HFFc6 (cell line): ENCODE measurements at places on chromosomes 13 and 19. TPM values are rescaled to one million over a fixed set of nuclear protein-coding genes. Genes with fewer than 3 reads are reported as not detected.

Gene IGFL1
- total RNA-seq = not detected in 3 replicates

GRCh38 chr19:58558623-58559274 is 338 bp upstream of the UBE2M start:
- H3K36me3 ChIP-seq = peaks cover 31% of the 10 kb centered on the region
- peak overlapping the region; percentile 100 for H3K27ac ChIP-seq
- peak overlapping the region; percentile 99 for H3K4me3 ChIP-seq
- H3K27me3 ChIP-seq = peaks cover 18% of the 10 kb centered on the region
- DNase-seq = peak; percentile 98
- H3K4me1 ChIP-seq = peaks cover 43% of the 10 kb centered on the region

DNA sequence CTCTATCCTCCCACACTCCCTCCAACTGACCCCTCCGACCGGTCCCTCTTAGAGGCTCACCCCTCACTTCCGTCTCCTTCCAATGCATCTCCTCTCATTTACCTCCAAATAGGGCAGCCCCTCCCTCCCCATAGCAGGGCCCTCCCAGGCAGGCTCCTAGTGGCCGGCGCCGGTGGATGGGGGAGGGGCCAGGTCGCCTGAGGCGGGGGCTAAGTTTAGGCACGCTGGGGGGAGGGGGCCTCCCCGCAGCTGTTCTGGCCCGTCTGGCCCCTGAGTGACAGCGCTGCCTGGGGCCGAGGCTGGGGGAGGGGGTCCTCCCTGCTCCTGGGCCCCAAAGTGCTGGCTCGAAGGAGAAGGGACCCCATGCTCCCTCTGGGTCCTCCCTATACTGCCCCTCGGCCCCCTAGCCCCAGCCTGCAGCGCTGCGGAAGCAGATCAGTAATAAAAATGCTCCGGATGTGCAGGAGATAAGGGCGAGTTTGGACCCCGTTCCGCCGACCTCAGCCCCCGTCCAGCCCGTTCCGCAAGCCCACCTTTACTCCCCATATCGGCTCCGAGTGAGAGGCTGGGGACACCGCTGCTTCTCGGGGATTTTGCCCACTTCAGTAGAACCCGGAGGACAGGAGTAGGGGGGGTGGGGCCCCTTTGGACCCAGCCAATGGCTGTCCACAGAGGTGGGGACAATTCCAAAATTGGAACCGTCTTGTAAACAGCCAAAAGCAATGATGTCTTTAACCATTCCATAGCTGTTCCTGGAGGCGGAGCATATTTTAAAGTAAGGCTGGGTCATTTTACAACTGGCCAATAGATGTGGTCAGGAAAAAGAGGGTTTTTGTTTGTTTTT is 4.0 kb downstream of the RTN2 start:
- H3K27ac ChIP-seq = peak overlapping the region; percentile 76
- H3K4me1 ChIP-seq = peaks cover 24% of the 10 kb centered on the region
- peak; percentile 85 for DNase-seq
- peak overlapping the region; percentile 93 for H3K4me3 ChIP-seq
- no peaks in the 10 kb centered on the region for H3K36me3 ChIP-seq

- no peak overlapping the region for H3K4me3 ChIP-seq
- no peak overlapping the region for H3K27ac ChIP-seq
- DNase-seq = peak; percentile 49
- peaks cover 36% of the 10 kb centered on the region for H3K4me1 ChIP-seq
These were observed 216.8 kb downstream of the DIAPH3 start for GRCh38 chr13:59946944-59947343.

DNA sequence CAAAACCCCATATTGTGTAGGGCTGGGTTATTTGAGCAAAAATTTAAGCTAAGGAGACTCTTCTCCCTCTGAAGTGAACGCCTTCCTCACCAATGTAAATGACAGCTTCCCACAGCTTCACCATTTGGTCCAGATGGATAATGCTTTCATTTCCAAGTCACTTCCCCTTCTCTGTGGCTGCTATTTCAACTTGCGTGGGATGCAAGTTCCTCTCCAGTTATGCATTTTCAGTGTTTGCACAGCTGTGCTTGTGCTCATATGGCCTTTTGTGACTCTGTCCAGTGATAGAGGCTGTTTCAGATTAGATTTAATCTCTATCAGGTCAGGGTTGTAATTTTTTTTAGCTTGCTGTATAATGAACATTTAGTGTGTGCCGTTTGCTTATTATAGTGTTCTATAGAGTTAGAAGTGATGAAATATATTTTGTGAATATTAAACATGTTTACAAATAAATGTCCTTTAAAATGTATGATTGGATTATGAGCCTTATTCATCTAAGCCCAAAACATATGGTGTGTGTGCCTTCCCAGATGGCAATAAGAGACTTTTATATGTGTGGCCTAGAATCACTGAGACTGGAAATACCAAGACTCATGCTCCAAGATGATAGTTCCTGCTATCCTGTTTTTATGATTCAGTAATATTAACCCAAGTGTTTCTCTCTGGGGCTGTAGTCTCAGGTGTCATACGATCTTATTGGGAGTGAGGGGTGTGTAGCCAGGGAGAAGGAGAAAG is 86.6 kb downstream of the TNFRSF19 start:
- peaks cover 26% of the 10 kb centered on the region for H3K4me1 ChIP-seq
- H3K27me3 ChIP-seq = no peaks in the 10 kb centered on the region
- no peak overlapping the region; the same call in 1 of the 2 replicates for H3K4me3 ChIP-seq
- peaks cover 14% of the 10 kb centered on the region for H3K36me3 ChIP-seq
- peak overlapping the region; percentile 10; the same call in 1 of the 2 replicates for H3K27ac ChIP-seq

Gene ZNF579
- total RNA-seq = 19.0 to 20.6 TPM (median 20.3 TPM) in 3 replicates

Gene BBC3
- total RNA-seq = 8.6 to 13.8 TPM (median 9.6 TPM) in 3 replicates

- no peak overlapping the region for H3K27ac ChIP-seq
- peaks cover 7% of the 10 kb centered on the region; the same call in 1 of the 2 replicates for H3K4me1 ChIP-seq
- peaks cover 5% of the 10 kb centered on the region; the same call in 1 of the 2 replicates for H3K36me3 ChIP-seq
- H3K4me3 ChIP-seq = no peak overlapping the region
- DNase-seq = no peak
These were observed 370.7 kb downstream of the COG6 start for GRCh38 chr13:40026174-40026585.

Gene CBARP
- total RNA-seq = 8.4 and 11.3 TPM in 2 replicates

DNA sequence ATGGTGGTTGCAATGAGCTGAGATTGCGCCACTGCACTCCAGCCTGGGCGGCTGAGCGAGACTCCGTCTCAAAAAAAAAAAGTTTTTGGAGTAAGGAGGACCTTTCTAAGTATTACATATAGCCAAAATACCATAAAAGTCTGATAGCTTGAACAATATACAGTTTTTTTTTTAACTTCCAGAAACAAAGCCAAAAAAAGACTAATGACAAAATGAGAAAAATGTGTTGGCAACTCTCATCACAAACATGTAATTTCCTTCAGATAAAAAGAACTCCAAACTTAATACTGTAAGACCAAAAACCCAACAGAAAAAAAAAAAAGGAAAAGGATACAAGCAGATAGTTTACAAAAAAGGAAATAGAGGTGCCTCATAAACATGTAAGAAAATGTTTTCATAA is 68.2 kb upstream of the MED4 start:
- no peaks in the 10 kb centered on the region for H3K36me3 ChIP-seq
- no peak overlapping the region for H3K27ac ChIP-seq
- no peak overlapping the region for H3K4me3 ChIP-seq
- peaks cover 20% of the 10 kb centered on the region for H3K4me1 ChIP-seq
- H3K27me3 ChIP-seq = peaks cover 4% of the 10 kb centered on the region
- no peak for DNase-seq

Gene ICAM4
- 1.0 TPM in 1 of 3 replicates, not detected in the others for total RNA-seq

- peaks cover 44% of the 10 kb centered on the region for H3K27me3 ChIP-seq
- no peak for DNase-seq
- peaks cover 13% of the 10 kb centered on the region for H3K4me1 ChIP-seq
- H3K4me3 ChIP-seq = no peak overlapping the region
- H3K36me3 ChIP-seq = no peaks in the 10 kb centered on the region
These were observed 1.4 kb upstream of the ERFL start for GRCh38 chr19:41929536-41930071.

Gene ZFR2
- not detected in 3 replicates for total RNA-seq

- no peak overlapping the region for H3K27ac ChIP-seq
- H3K4me1 ChIP-seq = no peaks in the 10 kb centered on the region
- peaks cover 3% of the 10 kb centered on the region; the same call in 1 of the 2 replicates for H3K36me3 ChIP-seq
These were observed 114.6 kb downstream of the SOX1 start for GRCh38 chr13:112181336-112182067.

- no peak within 1 kb of the TSS for H3K27ac ChIP-seq
- H3K4me3 ChIP-seq = no peak within 1 kb of the TSS
- no peaks in the 10 kb centered on the region for H3K4me1 ChIP-seq
- H3K36me3 ChIP-seq = no peaks in the 10 kb centered on the region
- no peak for DNase-seq
- H3K27me3 ChIP-seq = peaks cover 7% of the 10 kb centered on the region
These were observed at the start of gene LGALS7 for GRCh38 chr19:38773469-38774177. TSS of gene LGALS7 (minus strand) at chr19:38773517. CDS start at chr19:38773492, 25 bp downstream.

Gene MEDAG
- 0.11 and 0.42 TPM in 2 replicates for total RNA-seq

Gene PNMA8B
- total RNA-seq = 0.09 TPM in 2 of 3 replicates, not detected in the other

Gene SRRM5
- total RNA-seq = 0.10 to 0.25 TPM in 2 of 3 replicates, not detected in the other

DNA sequence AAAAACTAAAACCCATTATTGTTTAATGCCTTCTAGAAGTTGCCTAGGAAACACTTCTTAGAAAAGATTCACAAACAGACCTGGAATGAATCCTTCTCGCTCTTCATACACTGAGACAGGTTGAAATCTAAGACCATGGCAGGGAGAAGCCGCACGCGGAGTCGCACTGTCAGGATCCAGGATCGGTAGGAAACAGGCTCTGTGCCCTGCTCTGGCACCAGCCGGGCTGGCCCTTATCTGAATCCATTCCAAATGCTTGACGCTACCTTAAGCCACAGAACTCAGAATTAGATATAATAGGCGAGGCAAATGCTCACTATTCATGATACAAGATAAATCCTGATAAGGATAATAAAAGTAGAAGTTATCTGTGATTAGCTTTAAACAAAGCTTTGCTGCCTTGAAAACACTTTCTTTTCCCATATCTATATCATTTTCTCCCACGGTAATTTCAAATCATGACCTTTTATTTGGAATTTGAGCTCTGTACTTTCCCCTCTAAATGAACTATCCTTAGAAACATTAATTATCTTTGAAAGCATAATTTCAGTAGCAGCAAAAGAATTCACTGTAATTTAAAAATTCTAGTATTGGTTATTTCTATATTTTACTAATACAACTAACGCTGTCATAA is 385.6 kb downstream of the IRS2 start:
- no peak overlapping the region for H3K27ac ChIP-seq
- peaks cover 1% of the 10 kb centered on the region; the same call in 1 of the 2 replicates for H3K27me3 ChIP-seq
- H3K4me1 ChIP-seq = no peaks in the 10 kb centered on the region; the same call in 1 of the 2 replicates
- no peaks in the 10 kb centered on the region for H3K36me3 ChIP-seq
- H3K4me3 ChIP-seq = no peak overlapping the region
- no peak for DNase-seq

GRCh38 chr13:102361113-102361512 is 40.7 kb downstream of the FGF14 start:
- no peak overlapping the region for H3K27ac ChIP-seq
- no peak overlapping the region for H3K4me3 ChIP-seq
- H3K4me1 ChIP-seq = no peaks in the 10 kb centered on the region
- no peaks in the 10 kb centered on the region for H3K36me3 ChIP-seq

- peaks cover 11% of the 10 kb centered on the region for H3K4me1 ChIP-seq
- H3K36me3 ChIP-seq = no peaks in the 10 kb centered on the region
- peaks cover under 1% of the 10 kb centered on the region; the same call in 1 of the 2 replicates for H3K27me3 ChIP-seq
- H3K27ac ChIP-seq = no peak overlapping the region
- H3K4me3 ChIP-seq = no peak overlapping the region
These were observed 49.9 kb upstream of the RFXAP start for GRCh38 chr13:36769126-36769525.

DNA sequence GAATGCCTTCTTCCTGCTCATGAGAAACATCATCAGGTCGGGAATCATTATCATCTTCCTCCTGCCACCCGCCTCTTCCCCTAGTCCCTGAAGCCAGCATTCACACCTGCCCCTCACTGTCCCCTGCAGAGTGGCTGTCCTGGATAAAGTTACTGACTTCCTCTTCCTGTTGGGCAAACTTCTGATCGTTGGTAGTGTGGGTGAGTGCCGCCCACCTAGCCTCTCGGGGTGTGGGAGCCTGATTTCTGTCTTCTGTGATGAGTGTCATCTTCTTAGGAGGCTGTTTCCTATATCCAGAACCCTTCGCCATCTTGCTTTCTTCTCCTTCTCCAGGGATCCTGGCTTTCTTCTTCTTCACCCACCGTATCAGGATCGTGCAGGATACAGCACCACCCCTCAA is 12.5 kb downstream of the SLC44A2 start:
- no peak overlapping the region for H3K27ac ChIP-seq
- H3K27me3 ChIP-seq = peaks cover 5% of the 10 kb centered on the region
- no peak overlapping the region for H3K4me3 ChIP-seq
- H3K4me1 ChIP-seq = no peaks in the 10 kb centered on the region

DNA sequence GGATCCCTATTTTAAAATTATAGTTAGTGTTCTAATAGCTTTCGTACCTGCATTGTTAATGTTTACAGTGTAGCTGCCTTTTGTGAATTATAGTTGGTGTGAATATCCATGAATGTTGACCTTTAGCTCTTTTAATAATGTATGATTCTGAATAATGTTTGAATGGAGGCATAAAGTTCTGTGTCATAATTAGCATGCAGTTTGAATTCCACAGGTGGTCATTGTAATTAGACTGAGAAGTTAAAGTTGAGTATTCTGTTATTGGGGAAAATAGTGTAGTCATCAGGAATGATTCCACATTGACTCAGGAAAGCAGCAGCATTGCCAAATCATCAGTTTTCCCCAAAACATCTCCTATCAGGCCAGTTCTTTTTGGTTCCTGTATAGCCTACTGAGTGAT is 12.1 kb downstream of the GPR18 start:
- H3K27ac ChIP-seq = no peak overlapping the region
- peaks cover 15% of the 10 kb centered on the region for H3K4me1 ChIP-seq
- H3K4me3 ChIP-seq = no peak overlapping the region
- H3K36me3 ChIP-seq = peaks cover 20% of the 10 kb centered on the region

Gene SERPINE3
- not detected in 3 replicates for total RNA-seq

Gene CPB2
- total RNA-seq = not detected in 2 replicates

Gene SIGLECL1
- not detected in 3 replicates for total RNA-seq

GRCh38 chr13:86051134-86052103 is 252.2 kb upstream of the SLITRK6 start:
- H3K4me1 ChIP-seq = no peaks in the 10 kb centered on the region
- H3K4me3 ChIP-seq = no peak overlapping the region
- no peaks in the 10 kb centered on the region for H3K36me3 ChIP-seq
- H3K27me3 ChIP-seq = no peaks in the 10 kb centered on the region
- no peak overlapping the region for H3K27ac ChIP-seq

GRCh38 chr19:7203332-7203731 is 90.9 kb downstream of the INSR start:
- H3K4me3 ChIP-seq = no peak overlapping the region
- no peak overlapping the region for H3K27ac ChIP-seq
- no peaks in the 10 kb centered on the region for H3K36me3 ChIP-seq

GRCh38 chr19:7635670-7636069 is 1.2 kb upstream of the STXBP2 start:
- no peaks in the 10 kb centered on the region for H3K36me3 ChIP-seq
- H3K4me1 ChIP-seq = peaks cover 3% of the 10 kb centered on the region
- peaks cover 4% of the 10 kb centered on the region for H3K27me3 ChIP-seq
- no peak overlapping the region for H3K4me3 ChIP-seq
- H3K27ac ChIP-seq = no peak overlapping the region
- no peak for DNase-seq
